RWPE2 (cell line): ENCODE measurements at places on chromosomes 12 and 14.
A peak's percentile ranks its signal among the peaks of the same experiment; 100 is the strongest.

GRCh38 chr14:32737621-32738020 lies 201.1 kb upstream of the NPAS3 start:
- no peak for DNase-seq

DNA sequence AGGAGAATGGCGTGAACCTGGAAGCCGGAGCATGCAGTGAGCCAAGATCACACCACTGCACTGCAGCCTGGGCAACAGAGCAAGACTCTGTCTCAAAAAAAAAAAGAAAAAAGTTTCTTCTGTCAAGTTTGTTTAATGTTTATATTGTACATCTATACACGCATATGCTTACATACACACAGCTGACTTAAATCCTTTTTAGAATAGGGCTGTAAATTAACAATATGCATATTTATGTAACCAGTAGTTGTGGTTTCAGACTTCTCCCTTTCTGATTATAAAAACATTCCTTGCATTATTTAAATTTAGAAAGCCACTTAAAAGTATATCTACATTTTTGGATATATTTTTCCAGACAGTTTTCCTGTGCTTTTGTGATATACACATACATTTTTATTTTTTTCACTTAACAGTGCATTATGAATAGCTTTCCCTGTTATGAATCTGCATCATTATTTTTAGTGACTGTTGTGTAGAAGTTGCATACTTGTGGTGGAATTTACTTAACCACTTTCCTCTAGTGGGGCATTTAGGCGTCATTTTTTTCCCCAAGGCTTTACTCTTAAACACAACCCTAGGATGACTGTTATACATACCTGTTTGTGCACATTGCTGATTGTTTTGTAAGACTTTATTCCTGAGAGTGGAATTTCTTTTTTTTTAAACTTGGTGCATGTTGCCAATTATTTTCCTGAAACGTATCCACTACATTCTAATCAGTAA lies 29.4 kb downstream of the POLR3B start:
- DNase-seq, result no peak

DNA sequence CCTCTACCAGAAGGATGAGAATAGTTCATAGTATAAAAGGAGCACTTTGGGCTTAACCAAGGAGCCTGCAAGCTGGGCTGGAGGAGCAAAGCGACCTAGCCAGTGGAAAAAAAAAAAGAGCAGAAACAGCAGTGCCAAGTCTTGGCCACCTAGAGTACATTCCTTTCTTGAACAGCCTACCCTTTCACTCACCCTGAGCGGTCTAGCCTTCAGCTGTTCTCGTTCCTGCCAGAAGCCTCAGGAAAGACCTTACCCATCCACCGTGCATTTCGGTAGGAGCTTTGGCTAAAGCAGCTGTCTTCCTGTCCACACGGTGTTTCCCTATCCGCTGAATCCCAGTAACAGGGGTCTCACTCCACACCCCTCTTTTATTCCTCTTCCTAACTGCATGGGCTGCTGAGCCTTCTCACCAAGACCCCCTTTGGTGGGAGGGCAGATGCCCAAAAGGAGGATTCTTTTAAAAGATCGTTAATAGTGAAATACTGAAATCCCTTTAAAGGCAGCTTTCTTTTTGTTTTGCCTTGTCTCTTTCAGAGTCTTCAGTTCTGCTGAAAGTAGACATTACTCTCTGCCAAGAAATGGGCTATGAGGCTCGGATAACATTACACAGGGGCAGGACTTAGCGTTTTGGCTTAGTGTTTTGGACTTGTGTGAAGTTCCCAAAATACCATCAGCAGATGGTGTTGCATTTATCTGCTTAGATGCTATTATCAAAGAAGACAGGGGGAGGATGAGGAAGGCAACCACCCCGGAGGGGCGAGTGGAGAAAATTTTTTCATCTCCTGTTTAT lies 88.5 kb upstream of the METAP2 start:
- no peak for DNase-seq

DNA sequence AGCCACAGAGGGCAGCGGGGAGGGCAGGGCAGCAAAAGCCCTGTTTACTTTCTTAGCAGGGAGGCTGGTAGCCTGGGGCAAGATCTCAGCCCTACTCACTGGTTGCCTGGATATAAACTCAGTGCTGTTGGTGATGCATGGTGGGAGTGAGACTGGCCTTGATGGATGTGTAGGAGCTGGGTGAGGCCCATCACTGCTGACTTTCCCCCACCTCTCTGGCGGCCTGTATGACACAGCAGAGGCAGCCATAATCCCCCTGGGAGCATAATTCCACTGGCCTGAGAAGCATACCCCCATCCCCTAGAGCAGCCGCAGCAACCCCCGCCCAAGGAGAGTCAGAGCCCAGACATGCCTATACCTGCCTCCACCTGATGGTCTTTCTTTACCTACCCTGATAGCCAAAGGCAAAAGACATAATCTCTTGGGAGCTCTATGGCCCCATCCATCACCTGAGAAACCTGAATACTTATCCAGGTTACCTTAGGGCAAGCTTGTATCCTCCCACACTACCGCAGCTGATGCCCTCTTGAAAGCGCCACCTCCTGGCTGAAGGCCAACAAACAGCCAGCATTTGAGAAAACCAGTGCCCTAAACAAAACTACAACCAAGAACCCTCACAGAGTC lies 59.3 kb downstream of the DNAI7 start:
- peak; percentile 59 for DNase-seq

DNA sequence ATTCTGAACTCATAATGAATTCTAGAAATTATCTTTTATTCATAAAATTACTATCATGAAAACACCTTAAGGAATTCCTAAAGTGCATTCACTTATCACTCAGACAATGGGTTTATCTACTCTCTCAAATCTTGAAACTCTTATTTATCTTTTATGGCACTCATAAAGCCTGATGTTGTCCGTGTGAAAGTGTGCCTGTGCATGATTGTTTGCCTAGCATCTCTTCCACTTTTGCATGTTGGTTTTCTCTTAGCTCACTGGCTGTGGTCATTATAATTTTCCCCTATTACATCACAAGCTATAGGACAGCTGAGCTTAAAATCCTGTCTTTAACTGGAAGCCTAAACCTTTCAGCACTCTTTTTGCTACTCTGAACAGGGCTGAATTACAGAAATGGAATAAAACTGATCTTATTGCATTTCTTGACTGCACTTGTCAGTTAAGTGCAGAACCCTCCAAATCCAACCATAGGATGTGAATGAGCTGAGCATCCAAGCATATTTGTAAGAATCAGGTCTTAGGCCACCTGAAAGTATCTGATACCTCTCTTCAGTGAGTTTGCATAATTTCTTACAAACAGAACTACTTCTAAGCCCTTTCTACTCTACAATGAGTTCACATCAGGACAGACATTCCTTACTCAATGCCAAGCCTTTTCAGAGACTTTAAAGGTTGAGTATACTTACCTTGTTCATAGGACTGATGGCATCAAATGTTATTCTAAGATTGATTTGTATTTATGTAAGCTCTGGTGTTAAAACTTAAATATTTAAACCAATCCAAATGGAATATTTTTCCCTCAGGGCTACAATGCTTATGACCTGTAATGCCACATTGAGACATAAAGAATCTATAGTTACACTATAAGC lies 221.2 kb upstream of the KITLG start:
- no peak for DNase-seq

GRCh38 chr12:100567945-100568344 lies 5.5 kb upstream of the GAS2L3 start:
- DNase-seq, result no peak

- no peak for DNase-seq
Observed at GRCh38 chr12:18721452-18721851, 16.4 kb downstream of the PLCZ1 start.

DNA sequence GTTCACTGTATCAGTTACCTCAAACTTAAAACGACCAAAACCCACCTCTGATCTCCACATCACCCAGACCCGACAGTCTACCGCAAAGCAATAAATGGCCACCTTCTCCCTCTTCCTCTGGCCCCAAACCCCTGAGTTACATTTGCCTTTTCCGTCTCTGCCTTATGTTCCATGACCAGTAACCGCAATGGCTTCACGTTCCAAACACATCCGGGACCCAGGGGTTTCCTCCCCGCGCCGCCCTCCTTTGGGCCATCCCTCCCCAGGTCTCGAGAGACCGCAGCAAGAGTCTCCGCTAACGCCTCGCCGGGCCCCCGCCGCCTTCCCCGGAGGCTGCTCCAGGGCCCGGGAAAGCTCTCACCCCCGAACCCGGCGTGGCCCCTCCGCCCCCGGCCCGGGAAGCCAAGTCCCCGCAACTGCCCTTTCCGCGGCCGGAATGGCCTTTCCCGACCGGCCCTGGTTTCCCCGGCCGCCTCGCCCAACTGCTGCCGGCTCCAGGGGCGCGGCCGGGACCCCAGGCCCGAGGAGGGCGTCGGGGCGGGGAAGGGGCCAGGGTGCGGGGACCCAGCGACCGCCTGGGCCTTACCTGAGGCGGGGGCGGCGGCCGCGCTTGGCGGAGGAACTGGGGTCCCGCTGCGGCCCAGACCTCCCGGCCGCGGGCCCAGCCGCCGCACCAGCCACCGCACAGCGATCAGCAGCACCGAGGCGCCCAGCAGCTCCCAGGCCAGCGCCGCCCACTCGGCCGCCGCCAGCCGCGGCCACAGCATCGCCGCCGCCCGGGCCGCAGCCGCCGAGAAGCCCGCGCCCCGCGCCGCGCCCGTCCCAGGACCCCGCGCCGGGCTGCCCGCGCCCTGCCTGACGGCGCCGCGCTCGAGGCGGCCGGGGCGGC lies at the start of gene ANKLE2:
TSS of gene ANKLE2 (minus strand) at position 801 of the 889 bp plus-strand sequence. CDS start at position 767, 34 bp downstream.
- peak; percentile 68 for DNase-seq

DNA sequence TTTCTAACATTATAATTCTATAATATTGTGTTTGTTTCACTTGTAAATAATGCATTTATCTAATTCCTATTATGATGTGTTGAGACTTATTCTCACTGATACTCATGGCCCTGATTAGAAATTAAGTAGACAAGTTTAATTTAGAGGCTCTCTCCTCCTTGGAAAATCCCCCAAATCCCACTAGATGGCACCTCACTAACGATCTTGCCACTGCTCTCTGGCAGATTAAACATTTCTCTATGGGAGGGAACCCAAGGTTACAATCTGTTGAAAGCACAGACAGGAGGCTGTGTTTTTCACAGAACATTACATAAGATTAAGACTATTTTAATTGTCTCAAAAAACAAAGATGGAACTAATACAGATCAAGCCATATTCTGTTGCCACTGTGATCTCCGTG lies 318.7 kb downstream of the LRFN5 start:
- no peak for DNase-seq

GRCh38 chr14:59284059-59284458 lies 95.6 kb downstream of the DAAM1 start:
- DNase-seq, result no peak

- DNase-seq, result no peak
Observed at GRCh38 chr12:91100906-91101305, 10.4 kb downstream of the LUM start.

GRCh38 chr14:104132981-104133380 lies 5.4 kb upstream of the KIF26A start:
- peak; percentile 52 for DNase-seq

DNA sequence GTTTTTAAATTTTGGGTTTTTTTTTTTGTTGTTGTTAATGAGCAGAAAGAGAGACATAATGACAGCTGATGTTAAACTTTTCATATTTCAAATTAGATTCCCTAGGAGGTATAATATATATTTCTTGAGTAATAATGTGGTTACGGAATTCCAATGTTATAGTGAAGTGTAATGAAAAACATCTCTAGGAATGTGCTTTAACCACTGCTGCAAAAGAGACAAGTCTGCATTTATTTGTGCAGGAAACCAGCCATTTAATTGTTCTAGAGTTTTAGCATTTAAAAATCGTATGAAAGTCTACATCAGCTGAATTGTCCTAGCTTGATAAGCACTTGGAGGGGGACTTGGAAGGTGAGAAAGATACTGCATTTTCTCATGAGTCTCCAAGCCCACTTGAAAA lies 14.3 kb downstream of the SERPINA10 start:
- DNase-seq, result no peak

- DNase-seq, result no peak
Observed at GRCh38 chr12:13023811-13024530, 20.2 kb upstream of the FAM234B start.

- no peak for DNase-seq
Observed at GRCh38 chr14:54642801-54643695, 76.1 kb downstream of the SAMD4A start.

DNA sequence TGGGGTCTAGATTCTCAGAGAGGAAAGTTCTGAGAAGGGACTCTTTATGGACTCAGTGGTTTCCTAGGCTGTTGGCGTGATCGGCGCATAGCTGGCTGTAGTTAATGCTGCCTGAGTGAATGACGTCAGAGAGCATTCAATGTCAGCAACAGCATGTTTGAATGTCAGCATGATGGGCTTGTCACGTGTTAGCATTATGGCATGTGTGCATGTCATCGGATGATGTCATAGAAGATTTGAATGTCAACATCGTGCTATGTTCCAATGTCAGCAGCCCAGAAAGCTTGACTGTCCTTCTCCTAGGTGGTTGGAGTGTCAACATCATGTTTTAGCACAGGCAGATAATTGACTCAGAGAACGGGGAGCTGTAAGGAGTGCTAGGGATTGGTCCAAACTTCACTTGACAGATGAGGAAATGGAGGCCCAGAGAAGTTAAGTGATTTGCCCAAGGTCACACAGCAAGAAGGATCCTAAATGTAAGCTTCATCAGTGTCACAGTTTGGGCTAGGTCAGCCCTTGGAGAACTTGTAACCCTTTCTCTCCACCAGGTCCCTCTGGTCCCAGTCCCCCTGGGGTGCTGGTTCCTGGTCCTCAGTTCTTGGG lies 45.5 kb downstream of the MVK start:
- DNase-seq, result no peak

DNA sequence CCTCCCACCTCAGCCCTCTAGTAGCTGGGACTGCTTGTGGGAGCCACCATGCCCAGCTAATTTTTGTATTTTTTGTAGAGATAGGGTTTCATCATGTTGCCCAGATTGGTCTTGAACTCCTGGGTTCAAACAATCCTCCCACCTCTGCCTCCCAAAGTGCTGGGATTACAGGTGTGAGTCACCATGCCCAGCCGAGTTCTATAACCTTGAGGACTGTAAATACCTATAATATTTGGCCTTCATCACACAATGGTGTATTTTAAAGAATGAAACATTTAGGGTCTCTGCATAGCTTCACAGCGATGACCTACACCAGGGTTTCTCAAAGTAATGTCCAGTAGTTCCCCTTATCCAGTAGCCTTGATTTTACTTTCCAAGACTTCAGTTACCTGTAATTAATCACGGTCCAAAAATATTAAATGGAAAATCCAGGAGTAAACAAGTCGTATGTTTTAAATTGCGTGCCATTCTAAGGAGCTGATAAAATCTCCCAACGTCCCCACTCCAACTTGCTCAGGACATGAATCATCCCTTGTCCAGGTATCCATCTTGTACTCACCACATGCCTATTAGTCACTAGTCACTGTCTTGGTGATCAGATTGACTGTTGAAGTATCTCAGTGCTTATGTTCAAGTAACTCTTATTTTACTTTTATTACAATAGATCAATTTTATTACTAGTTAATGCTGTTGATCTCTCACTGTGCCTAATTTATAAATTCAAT lies 368.2 kb downstream of the BTG1 start:
- DNase-seq, result no peak
